NCI-H446 treated with DMSO at 0.1 percent for 48 hours (cell line): ENCODE measurements at places on chromosomes 7 and 10.
A peak's percentile ranks its signal among the peaks of the same experiment; 100 is the strongest.

DNA sequence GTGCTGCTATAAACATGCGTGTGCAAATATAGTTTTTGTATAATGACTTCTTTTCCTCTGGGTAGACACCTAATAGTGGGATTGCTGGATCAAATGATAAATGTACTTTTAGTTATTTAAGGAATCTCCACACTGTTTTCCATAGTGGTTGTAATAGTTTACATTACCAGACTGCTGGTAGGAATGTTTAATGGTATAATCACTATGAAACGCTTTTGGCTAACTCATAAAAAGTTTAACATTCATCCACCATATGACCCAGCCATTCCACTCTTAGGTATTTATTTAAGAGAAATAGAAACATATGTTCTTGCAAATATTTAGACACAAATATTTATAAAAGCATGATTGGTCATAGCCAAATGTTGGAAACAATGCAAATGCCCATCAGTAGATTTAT, 32.1 kb upstream of the TFEC start:
- DNase-seq = no peak

DNA sequence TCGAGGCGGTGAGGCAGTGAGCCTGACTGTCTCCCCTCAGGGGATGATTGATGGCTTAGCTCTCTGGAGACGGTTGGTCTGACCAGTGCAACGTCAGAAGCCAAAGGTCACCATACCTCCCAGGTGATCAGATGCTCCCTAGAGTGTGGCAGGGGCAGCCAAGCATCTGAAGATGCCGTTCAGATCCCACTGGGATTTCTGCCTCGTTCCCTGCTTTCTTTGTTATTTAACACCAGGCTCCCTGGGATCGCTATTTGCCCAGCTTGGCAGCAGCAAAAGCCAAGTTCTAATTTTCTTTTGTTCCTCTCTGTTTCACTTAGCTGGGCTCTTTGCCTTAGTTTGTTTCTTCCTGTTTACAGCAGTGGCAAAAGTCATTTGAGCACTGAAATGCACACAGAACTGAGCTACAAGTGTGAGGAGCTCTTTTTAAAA, 53.5 kb upstream of the SVIL start:
- no peak for DNase-seq

GRCh38 chr10:23370106-23370505, 25.5 kb upstream of the C10orf67 start:
- DNase-seq = no peak

GRCh38 chr7:16891338-16891737, 9.6 kb upstream of the AGR3 start:
- DNase-seq = no peak

- no peak for DNase-seq
Measured at GRCh38 chr7:88668591-88668990, 90.9 kb upstream of the ZNF804B start.

DNA sequence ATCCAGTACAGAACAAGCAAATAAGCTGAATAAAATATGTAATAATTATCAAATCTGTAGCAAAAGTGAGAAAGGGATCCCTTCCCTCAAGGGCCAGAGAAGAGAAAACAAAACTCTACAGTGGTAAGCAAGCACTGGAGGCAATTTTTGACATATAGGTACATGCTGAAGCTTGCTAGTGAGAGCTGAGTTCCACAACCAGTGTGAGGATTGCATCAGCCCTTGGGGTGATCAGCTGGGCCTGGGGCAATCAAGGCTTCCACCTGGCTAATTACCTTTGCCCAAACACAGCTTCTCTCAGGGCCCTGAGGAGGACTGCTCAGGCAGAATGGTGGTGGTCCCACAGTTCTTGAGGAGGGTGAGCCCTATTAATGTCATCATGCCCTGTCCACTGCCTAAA, 134.4 kb upstream of the DLX6 start:
- no peak for DNase-seq

DNA sequence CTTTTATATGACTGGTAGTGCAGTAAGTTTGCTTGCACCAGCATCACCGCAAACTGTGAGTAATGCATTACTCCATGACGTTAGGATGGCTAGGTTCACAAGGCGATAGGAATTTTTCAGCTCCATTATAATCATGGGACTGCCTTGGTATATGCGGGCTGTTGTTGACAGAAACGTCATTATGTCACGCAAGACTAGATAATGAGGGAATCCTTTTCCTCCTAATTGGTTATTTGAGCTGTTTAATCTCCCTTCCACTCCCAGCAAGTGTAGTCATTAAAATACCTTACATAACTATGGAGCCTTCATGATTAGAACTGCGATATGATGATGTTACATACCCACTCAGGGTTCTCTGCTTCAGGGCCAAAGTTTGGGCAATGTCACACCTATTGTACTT, 17.3 kb downstream of the KLLN start:
- DNase-seq = no peak

GRCh38 chr10:108894402-108895301, 1028.7 kb downstream of the XPNPEP1 start:
- DNase-seq = no peak

DNA sequence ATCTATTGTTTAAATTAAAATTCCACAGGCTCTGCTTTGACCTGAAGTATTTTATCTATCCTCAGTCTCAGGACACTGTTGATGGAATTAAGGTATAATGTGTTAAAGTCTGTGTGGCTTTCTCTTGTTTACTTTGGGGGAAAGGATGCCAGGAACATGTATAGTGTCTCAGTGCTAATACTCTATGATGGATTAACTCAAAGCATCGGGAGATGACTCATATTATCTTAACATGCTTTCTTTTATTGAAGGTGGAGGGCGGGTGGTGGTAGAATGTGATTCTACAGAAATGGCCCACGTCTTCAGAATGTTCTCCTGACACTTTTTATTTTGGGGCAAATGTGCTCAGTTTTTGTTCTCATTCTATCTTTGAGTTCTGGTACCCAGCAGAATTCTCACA, 189.0 kb downstream of the ANKRD30A start:
- DNase-seq = no peak

DNA sequence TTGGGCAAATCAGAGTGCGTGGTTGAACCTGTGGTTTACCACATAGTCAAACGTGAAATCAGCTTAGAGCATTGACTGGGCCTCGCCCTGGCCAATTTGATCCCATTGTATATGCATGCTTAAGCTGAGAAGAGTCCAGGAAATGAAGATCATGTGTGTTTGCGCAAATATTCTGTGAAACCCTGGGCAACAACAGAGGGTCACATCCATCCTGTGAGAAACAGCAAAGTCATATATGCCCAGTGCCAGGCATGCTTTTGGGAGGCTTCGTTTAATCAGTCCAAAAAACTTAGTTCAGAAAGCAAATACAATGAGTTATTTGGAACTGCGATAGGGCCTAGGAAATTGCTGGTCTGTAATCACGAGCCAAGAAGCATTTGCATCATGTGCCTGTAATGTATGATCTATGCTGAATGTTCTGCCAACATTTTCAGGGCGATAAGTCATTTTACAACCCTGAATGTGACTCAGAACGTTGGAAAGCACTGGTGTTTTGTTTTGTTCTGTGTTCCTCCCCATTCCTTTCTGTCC, 412.1 kb upstream of the CELF2 start:
- peak; percentile 59 for DNase-seq

- DNase-seq = no peak
Measured at GRCh38 chr7:16636555-16637101, 8.9 kb downstream of the ANKMY2 start.

- no peak for DNase-seq
Measured at GRCh38 chr10:119461380-119461779, 81.1 kb downstream of the RGS10 start.

GRCh38 chr7:77576856-77577255, 39.8 kb downstream of the PTPN12 start:
- no peak for DNase-seq

- DNase-seq = no peak
Measured at GRCh38 chr7:50595491-50596102, 30.4 kb upstream of the DDC start.

- no peak for DNase-seq
Measured at GRCh38 chr10:72318418-72319262, 36.1 kb downstream of the DNAJB12 start.

- DNase-seq = no peak
Measured at GRCh38 chr7:70655694-70656093, 476.2 kb upstream of the GALNT17 start.

DNA sequence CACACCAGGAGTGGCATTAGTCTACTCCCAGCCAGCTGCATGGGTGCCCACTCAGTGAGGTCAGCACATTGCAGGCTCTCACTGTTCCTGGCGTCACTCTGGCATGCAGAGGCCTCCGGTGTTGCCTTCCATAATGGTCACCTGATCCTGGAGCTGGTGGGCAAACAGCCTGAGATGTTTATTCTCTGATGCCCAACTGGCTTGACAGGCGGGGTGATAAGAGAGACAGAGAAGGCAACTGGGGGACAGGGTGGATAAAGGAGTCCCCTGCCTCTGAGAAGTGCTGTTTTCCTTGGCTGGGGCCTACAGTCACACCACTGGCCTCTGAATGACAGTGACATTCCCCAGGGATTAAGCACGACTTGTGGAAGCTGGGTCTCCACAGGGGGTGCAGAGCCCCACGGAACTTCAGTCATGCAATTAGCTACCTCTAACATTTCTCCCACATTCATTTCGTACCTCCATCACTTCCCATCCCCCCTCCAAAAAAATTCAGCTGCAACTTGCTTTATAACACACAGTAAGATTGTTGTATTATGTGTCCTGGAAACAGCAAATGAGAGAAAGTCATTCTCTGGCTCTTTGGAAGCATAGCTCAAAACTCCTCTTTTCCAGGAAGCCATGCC, 7.1 kb upstream of the RBM20 start:
- DNase-seq = no peak

- peak; percentile 19 for DNase-seq
Measured at GRCh38 chr7:96547371-96547811, 162.3 kb downstream of the SEM1 start.
